ENCODE measurements at places on chromosomes 16 and 17.

DNA sequence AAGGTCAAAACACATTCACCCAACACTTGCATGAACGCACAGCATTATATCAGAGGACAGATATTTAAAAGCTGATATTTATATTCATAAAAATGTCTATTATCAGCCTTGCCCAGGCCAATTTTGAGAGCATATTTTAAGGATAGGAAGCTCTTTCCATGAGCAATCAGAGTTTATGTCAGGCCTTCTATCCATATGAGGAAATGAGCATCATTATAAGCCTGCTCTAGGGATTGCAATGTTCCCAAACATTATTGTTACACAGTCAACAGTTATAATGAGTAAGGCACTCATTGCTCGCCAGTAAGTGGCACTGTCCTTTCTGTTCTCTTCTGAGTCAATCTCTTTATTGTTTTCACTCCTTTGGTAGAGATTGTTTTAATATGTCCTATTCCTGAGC is 37.7 kb upstream of the DYNLRB2 start:
- H3K27me3 ChIP-seq = no peaks in the 10 kb centered on the region
- H3K4me3 ChIP-seq = no peak overlapping the region
- no peaks in the 10 kb centered on the region for H3K4me1 ChIP-seq
- H3K36me3 ChIP-seq = no peaks in the 10 kb centered on the region
- H3K27ac ChIP-seq = no peak overlapping the region

DNA sequence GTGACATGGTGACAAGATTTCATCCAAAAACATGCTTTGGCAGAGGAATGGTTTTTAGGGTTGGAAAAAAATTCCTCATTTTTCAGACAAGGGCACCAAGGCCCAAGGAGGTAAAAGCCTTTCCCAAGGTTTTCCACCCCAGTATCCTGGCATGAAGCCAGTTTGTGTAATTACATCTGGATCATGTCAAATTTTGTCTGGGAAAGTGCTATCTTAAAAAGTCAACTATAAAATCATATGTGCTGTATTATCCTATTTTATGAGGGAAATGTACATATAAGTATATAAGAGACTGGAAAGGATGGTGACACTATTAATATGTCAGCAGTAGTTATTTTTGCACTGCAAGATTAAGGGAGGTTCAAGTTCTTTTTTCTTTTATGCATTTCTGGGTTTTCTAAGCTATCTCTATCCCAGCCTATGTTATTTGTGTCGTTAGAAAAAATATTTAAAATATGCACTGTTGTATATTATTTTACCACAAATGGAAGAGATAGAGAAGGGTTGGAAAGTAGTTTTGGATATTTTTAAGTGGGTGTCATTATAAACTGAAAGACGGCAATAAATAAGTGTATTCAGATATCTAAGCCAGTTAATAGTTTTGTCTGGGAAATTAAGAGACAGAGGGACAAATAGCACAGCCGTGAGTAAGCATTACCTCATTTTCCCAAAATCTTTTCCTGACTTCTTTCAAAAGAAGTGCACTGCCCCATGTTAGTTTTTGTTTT is 13.5 kb upstream of the FBXO47 start:
- H3K4me1 ChIP-seq = no peaks in the 10 kb centered on the region
- no peak overlapping the region for H3K27ac ChIP-seq
- no peaks in the 10 kb centered on the region for H3K27me3 ChIP-seq
- H3K4me3 ChIP-seq = no peak overlapping the region

DNA sequence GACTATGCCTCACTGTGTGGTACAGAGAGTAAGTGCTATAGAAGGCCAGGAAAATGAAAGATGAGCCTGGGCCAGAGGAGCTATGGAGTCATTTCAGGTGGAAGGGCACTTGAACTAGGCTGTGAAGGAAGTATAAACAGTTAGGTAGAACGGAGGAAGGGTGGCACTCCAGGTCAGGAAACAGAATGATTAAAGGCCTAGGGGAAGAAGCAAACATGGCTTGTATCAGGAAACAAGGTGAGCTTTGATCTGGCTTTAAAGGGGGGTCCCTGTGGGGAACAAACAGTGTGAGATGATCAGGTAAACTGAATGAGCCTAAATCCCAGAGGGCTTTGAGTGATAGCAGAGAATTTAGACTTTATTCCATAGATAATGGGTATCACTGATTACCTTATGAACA is 16.9 kb downstream of the MAP3K3 start:
- no peak overlapping the region for H3K27ac ChIP-seq
- peaks cover 26% of the 10 kb centered on the region for H3K36me3 ChIP-seq
- no peak overlapping the region for H3K4me3 ChIP-seq
- peaks cover 13% of the 10 kb centered on the region for H3K4me1 ChIP-seq

GRCh38 chr17:77256710-77257109 is 115.9 kb downstream of the SEC14L1 start:
- peaks cover 16% of the 10 kb centered on the region for H3K4me1 ChIP-seq
- H3K27me3 ChIP-seq = peaks cover 65% of the 10 kb centered on the region
- H3K36me3 ChIP-seq = no peaks in the 10 kb centered on the region
- H3K27ac ChIP-seq = no peak overlapping the region
- H3K4me3 ChIP-seq = no peak overlapping the region

DNA sequence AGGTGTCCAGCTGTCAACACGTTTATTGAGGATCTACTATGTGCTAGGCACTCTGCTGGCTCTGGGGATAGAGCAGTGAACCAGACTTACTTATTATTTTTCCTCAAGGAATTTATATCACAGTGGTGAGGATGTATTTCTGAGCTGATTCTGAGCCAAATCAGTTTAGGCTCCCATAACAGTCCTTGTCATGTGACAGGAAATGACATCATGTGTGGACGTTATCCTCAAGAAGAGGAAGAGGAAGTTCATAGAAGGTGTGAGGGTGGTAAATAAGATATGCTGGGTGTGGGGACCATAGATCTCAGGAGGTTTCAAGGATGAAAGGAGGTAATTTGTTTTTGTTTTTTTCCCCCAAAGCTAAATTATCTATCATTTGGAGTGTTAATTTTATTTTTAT is 873.5 kb upstream of the EEF2KMT start:
- no peak for DNase-seq
- H3K27ac ChIP-seq = no peak overlapping the region
- no peaks in the 10 kb centered on the region for H3K36me3 ChIP-seq
- no peaks in the 10 kb centered on the region for H3K4me1 ChIP-seq
- no peaks in the 10 kb centered on the region for H3K27me3 ChIP-seq
- no peak overlapping the region for H3K4me3 ChIP-seq

GRCh38 chr17:8997994-8998628 is 23.2 kb upstream of the NTN1 start:
- H3K27me3 ChIP-seq = no peaks in the 10 kb centered on the region
- no peaks in the 10 kb centered on the region for H3K4me1 ChIP-seq
- peak; percentile 68 for DNase-seq

DNA sequence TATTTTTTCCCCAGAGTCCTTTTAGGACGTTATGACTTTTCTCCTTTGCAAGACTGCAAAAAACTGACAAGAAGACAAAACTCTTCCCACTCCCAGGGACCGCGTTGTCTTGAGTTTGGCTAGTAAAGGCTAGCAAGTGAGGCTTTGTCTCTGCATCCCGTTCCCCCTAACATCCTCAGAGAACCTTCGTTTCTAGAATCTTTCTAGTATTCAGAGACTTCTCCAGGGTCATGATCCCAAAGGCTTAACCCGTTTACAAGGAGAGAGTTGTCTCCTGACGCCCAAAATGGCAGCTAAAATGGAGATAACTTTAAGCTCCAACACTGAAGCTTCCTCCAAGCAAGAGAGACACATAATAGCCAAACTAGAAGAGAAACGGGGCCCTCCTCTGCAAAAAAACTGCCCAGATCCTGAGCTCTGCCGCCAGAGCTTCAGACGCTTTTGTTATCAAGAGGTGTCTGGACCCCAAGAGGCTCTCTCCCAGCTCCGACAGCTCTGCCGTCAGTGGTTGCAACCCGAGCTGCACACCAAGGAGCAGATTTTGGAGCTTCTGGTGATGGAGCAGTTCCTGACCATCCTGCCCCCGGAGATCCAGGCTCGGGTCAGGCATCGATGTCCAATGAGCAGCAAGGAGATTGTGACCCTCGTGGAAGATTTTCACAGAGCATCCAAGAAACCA is 843 bp downstream of the ZNF174 start:
- peak overlapping the region; percentile 53 for H3K27ac ChIP-seq
- peak overlapping the region; percentile 89 for H3K4me3 ChIP-seq
- H3K36me3 ChIP-seq = peaks cover 51% of the 10 kb centered on the region
- H3K4me1 ChIP-seq = peaks cover 2% of the 10 kb centered on the region
- peak; percentile 50 for DNase-seq

- peaks cover 29% of the 10 kb centered on the region for H3K4me1 ChIP-seq
- peak; percentile 92 for DNase-seq
Observed at GRCh38 chr17:62692721-62693431, 65.4 kb downstream of the MRC2 start.

GRCh38 chr17:78956254-78956653 is 23.5 kb downstream of the LGALS3BP start:
- H3K4me3 ChIP-seq = no peak overlapping the region
- DNase-seq = no peak
- no peaks in the 10 kb centered on the region for H3K36me3 ChIP-seq
- H3K27me3 ChIP-seq = peaks cover 92% of the 10 kb centered on the region

DNA sequence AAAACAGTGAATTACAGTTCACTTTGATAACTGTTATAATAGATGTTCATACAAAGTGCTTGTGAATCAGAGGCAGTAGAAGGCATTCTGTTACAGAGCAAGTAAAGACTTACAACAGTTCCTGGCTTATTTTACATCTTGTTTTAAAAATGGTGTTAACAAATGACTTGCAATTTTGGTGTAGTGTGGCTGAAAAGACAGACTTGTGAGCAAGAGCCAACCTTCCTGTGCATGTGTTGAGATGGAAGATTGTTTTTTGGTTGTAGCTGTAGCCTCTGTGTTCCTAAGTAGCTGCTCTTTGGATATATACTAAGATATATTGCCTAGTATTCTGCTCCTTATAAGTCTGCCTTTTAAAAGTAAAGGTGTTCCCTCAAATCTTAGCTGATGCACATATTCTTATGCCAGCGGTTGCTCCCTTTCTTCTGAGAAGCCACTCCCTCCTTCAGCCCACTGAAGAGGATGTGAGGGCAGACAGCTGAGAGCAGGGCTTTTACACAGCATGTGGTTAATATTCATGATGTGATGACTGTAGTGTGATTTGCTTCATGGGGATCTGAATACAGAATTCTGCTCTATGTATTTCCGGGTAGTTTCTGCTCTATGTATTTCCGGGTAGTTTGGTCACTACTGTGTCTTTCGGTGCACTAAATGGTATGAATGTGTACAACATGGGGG is 182.3 kb downstream of the PHKB start:
- no peak overlapping the region for H3K27ac ChIP-seq
- H3K4me3 ChIP-seq = no peak overlapping the region
- peaks cover 43% of the 10 kb centered on the region for H3K36me3 ChIP-seq
- no peaks in the 10 kb centered on the region for H3K4me1 ChIP-seq

DNA sequence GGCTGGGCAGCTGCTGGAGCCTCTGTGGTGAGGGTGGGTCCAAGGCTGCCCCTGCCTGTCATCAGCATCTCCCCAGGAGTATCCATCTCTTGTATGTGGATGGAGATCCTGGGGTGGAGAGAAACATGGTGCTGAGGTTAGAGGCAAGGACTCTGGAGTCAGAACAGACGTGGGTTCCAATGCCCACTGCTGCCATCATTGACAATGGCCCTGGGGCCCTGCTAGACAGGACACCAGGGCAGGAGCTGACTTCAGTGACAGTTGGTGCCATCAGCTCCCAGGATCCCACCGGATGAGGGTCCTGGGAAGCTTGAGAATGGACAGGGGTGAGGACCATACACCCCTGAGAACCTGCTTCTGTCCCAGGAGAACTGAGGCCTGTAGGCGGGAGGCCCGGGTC is 15.6 kb downstream of the MYLK3 start:
- no peaks in the 10 kb centered on the region for H3K27me3 ChIP-seq
- no peaks in the 10 kb centered on the region for H3K4me1 ChIP-seq
- H3K27ac ChIP-seq = no peak overlapping the region
- DNase-seq = no peak
- no peaks in the 10 kb centered on the region for H3K36me3 ChIP-seq

DNA sequence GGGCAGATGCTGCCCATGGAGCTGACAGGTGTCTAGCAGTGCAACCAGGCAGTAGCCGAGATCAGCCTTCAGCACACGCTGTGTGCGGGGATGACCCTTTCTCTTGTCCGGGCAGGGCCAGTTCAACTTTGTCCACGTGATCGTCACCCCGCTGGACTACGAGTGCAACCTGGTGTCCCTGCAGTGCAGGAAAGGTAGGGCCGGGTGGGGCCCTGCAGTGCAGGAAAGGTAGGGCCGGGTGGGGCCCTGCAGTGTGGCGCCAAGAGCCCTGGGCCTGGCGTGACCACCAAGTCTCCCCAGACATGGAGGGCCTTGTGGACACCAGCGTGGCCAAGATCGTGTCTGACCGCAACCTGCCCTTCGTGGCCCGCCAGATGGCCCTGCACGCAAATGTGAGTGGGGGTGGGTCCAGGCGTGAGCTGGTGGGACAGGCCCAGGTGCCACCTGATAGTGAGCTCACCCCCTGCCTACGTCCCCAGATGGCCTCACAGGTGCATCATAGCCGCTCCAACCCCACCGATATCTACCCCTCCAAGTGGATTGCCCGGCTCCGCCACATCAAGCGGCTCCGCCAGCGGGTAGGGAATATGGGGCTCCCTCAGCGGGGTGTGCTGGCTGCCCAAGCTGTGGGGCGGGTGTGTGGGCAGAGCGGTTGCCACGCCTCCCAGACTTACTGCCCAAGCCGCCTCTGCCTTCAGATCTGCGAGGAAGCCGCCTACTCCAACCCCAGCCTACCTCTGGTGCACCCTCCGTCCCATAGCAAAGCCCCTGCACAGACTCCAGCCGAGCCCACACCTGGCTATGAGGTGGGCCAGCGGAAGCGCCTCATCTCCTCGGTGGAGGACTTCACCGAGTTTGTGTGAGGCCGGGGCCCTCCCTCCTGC is 40.2 kb downstream of the TSC2 start:
- H3K36me3 ChIP-seq = peaks cover 77% of the 10 kb centered on the region
- peaks cover 32% of the 10 kb centered on the region for H3K4me1 ChIP-seq
- H3K4me3 ChIP-seq = no peak overlapping the region

DNA sequence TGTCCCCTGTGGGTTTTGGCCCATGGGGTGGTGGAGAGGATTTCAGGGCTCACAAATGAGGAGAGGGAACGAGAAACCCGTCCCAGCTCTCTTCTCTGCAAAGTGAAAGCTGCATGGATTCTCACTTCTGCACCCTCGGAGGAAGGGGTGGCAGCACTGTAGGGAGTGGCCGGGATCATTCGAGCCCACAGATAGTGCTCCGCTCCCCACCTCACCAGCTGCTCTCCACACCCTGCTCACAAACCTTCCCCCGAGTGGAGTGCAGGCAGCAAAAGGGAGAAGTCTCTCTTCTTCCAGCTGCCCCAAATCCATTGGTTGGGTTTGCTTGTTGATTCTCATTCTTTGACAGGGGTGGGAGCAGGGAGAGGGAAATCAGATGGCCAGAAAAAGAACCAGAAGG is 20.1 kb downstream of the STAT5A start:
- H3K36me3 ChIP-seq = peaks cover 85% of the 10 kb centered on the region
- H3K4me1 ChIP-seq = peaks cover 40% of the 10 kb centered on the region
- peak overlapping the region; percentile 50 for H3K27ac ChIP-seq
- no peak overlapping the region for H3K4me3 ChIP-seq
- DNase-seq = no peak

- no peak overlapping the region for H3K4me3 ChIP-seq
- H3K4me1 ChIP-seq = no peaks in the 10 kb centered on the region
- no peaks in the 10 kb centered on the region for H3K27me3 ChIP-seq
- no peak for DNase-seq
Observed at GRCh38 chr17:1005361-1005946, 8.5 kb downstream of the TIMM22 start.

GRCh38 chr16:68470461-68471150 is 22.3 kb upstream of the SMPD3 start:
- H3K27me3 ChIP-seq = peaks cover 60% of the 10 kb centered on the region
- DNase-seq = no peak
- H3K27ac ChIP-seq = no peak overlapping the region
- H3K4me1 ChIP-seq = no peaks in the 10 kb centered on the region
